ENCODE measurements at places on chromosomes 1 and 21. TPM values are rescaled to one million over a fixed set of nuclear protein-coding genes. Genes with fewer than 3 reads are reported as not detected.
A peak's percentile ranks its signal among the peaks of the same experiment; 100 is the strongest.

- no peaks in the 10 kb centered on the region for H3K36me3 ChIP-seq
- H3K27ac ChIP-seq: no peak overlapping the region
- DNase-seq: no peak
- H3K4me3 ChIP-seq: no peak overlapping the region
- H3K4me1 ChIP-seq: peaks cover 6% of the 10 kb centered on the region
These were observed 20.4 kb upstream of the FOXO6 start for GRCh38 chr1:41340655-41341364.

DNA sequence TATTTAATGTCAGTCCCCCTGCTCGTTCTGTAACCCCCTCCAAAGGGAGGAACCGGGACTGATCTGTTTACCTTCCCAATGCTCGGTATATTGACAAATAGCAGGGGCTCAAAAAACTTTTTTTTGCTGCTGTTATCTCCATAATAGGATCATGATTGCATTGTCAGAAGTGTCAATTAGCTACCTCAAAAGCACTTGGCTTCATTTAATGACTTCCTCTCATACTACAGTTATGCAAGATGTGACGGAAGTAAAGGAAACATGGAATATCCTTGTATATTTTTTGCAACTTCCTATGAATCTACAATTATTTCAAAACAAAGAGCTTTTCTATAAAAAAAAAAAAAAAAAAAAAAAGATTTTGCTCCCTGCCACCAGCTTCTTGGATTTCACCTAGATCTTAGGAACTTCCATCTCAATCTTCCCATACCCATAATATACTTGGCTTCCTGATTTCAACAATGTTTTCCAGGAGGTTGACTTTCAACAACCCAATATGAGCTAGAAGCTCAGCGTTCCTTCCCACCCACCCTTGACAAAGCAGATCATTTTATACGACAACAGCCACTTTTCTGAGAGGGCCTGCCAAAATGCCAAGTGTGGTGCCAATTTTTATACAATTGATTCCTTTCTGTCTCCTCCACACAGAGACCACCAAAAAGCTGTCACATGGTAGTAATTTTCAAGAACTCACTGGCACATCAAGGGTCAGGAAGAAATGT is 71.7 kb downstream of the SETD4 start:
- H3K4me1 ChIP-seq: peaks cover 8% of the 10 kb centered on the region
- H3K27ac ChIP-seq: no peak overlapping the region
- no peaks in the 10 kb centered on the region for H3K27me3 ChIP-seq
- H3K36me3 ChIP-seq: peaks cover 6% of the 10 kb centered on the region

FAM177B gene
- not detected for total RNA-seq

GRCh38 chr1:247078258-247079140 is at the start of gene ZNF670:
TSS of gene ZNF670 (minus strand) at chr1:247078811. CDS start at chr1:247078596, 215 bp downstream.
- H3K4me3 ChIP-seq: peak within 1 kb of the TSS; percentile 98
- H3K4me1 ChIP-seq: peaks cover 18% of the 10 kb centered on the region
- peak within 1 kb of the TSS; percentile 92 for H3K27ac ChIP-seq
- peak; percentile 99 for DNase-seq
- H3K27me3 ChIP-seq: peaks cover 8% of the 10 kb centered on the region
- H3K36me3 ChIP-seq: peaks cover 43% of the 10 kb centered on the region

DNA sequence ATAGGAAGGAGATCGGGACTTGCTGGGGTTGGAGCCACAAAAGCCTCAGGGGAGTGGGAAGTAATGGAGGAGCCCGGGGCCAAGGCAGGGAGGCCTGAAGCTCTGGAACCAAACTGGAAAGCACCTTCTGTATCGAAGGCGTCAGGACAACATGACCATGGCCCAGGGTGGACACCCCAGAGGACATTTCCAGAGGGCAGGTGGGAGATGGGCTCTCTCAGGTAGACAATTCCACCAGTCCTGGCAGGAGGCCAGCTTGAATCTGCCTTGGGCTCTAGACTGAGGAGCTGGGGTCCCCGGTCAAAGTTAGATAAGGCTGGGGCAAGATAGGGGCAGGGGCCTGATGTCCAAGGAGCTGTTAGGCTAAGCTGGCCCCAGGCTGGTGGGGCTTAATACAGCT is 104.9 kb upstream of the EDN2 start:
- no peaks in the 10 kb centered on the region for H3K36me3 ChIP-seq
- H3K4me3 ChIP-seq: no peak overlapping the region
- DNase-seq: no peak
- H3K27me3 ChIP-seq: no peaks in the 10 kb centered on the region

YOD1 gene
- total RNA-seq: 12.0 TPM

- no peaks in the 10 kb centered on the region for H3K27me3 ChIP-seq
- no peak for DNase-seq
- no peak overlapping the region for H3K27ac ChIP-seq
- peaks cover 3% of the 10 kb centered on the region for H3K36me3 ChIP-seq
- no peak overlapping the region for H3K4me3 ChIP-seq
These were observed 7.6 kb upstream of the C1orf116 start for GRCh38 chr1:207040181-207040533.

DNA sequence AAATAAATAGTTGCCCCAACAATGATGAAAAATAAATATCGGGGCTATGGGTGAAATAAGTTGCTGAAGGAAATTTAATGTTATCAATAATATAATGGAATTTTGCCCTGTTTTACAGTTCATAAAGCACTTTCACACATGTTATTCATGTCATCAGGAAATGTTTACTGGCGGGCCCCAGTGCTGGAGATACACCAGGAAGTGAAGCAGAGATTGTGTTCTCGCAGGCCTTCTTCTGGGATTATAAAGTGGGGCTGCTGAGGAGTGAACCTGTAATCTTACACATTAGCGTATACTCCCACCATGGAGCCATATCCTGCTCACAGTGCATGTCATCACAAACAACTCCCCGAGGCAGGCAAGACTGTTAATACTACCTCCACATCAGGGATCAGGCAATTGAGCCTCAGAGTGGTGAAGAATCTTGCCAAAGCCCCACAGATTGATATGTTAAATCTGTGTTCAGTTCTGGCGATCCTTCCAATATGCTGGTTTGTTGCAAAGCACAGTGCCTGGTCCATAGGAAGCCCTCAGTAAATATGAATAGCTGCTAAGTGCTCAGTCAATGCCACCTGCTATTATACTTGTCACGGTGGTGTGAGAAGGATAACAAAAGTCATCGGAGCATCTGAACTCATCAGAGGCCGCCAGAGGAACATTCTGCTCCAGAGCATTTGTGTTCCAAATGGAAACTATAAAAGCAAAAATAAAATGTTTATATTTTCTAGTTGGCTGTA is 104.4 kb upstream of the UBE2U start:
- peaks cover 30% of the 10 kb centered on the region for H3K4me1 ChIP-seq
- no peak overlapping the region for H3K27ac ChIP-seq
- no peak overlapping the region for H3K4me3 ChIP-seq
- H3K36me3 ChIP-seq: peaks cover 3% of the 10 kb centered on the region
- H3K27me3 ChIP-seq: no peaks in the 10 kb centered on the region

DNA sequence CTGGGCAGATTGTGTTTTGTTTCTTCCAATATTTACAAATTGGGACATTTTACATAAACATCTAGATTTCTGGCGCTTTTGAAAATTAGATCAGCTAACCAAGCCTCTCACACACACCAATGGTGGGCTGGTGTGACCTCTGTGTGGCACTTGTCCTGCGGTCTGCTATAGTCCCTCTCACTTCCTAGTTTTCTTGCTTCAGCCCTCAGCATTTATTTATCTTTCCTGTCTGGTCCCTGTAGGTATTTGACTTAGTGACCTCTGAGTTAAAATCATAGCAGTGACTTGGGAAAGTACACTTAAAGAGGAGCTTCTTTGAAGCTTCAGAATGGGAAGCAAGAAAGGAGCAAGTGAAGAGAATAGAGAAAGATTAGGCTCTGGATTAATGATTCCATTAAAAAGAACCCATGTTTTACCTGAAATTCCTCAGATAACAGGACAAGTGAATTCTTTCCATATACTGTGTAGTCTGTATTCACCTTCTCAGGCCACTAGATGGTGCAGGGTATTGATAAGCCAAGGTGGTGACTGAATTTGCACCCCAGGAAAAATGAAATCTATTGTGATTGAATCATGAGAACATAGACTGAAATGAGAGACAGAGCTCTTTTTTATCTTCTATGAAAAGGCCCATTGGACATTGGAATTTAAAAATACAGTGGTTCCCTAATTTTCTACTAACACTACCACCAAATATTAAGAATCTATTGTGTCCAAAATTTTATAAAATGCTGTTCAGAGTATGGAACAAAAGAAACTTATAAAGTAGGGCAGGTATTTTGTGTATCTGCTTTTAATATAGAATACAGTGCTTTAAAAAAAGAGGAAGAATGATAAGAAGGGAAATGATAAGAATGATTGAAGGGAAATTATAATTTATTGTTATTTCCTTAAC is 7.1 kb upstream of the DIPK1A start:
- H3K27me3 ChIP-seq: peaks cover 36% of the 10 kb centered on the region
- no peak for DNase-seq
- H3K4me1 ChIP-seq: peaks cover 20% of the 10 kb centered on the region
- H3K4me3 ChIP-seq: no peak overlapping the region
- no peak overlapping the region for H3K27ac ChIP-seq

- H3K27me3 ChIP-seq: no peaks in the 10 kb centered on the region
- DNase-seq: no peak
- peaks cover 87% of the 10 kb centered on the region for H3K36me3 ChIP-seq
- H3K4me3 ChIP-seq: no peak overlapping the region
- no peak overlapping the region for H3K27ac ChIP-seq
- H3K4me1 ChIP-seq: no peaks in the 10 kb centered on the region
These were observed 16.1 kb upstream of the PSMD4 start for GRCh38 chr1:151238467-151238739.

GRCh38 chr1:112939810-112940209 is 16.2 kb downstream of the SLC16A1 start:
- no peaks in the 10 kb centered on the region for H3K27me3 ChIP-seq
- H3K27ac ChIP-seq: peak overlapping the region; percentile 70
- H3K4me3 ChIP-seq: no peak overlapping the region
- peaks cover 68% of the 10 kb centered on the region for H3K4me1 ChIP-seq

TMEM61 gene
- total RNA-seq: 0.44 TPM

DCST1 gene
- not detected for total RNA-seq

GRCh38 chr1:234737967-234738314 is 128.0 kb upstream of the IRF2BP2 start:
- H3K27ac ChIP-seq: peak overlapping the region; percentile 10
- H3K4me3 ChIP-seq: no peak overlapping the region
- H3K4me1 ChIP-seq: peaks cover 39% of the 10 kb centered on the region
- H3K36me3 ChIP-seq: no peaks in the 10 kb centered on the region
- H3K27me3 ChIP-seq: no peaks in the 10 kb centered on the region
- peak; percentile 47 for DNase-seq

DNA sequence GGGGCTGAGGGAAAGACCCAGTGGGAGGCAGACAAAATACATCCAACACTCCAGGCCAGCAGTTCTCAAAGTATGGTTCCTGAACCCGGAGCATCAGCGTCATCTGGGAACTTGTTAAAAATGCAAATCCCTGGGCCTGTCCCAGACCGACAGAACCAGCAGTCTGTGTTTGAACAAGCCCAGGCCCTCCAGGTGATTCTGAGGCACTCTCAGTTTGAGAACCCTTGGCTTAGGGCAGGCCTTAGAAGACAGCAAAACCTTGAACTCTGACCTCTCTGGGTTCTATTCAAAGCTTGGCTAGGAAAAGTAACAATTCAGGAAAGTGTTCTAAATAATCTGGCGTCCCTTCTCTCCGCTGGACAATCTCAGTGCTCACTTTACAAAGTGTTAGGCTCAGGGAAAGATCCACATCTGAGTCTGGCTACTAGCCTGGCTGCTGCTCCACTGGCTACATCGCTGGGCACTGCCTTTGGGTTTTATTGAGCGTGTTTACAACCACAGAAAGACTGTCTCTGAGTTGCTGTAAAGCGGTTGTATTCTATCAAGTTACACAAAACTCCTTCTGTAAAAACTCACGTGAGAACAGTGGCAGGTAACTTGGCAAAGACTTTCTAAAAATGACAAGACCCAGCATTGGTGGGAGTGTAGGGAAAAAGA is 166.1 kb downstream of the HIVEP3 start:
- no peaks in the 10 kb centered on the region for H3K36me3 ChIP-seq
- H3K27me3 ChIP-seq: no peaks in the 10 kb centered on the region
- no peak for DNase-seq
- H3K27ac ChIP-seq: no peak overlapping the region

Data from WTC11 (cell line).